ENCODE measurements at places on chromosomes 5 and 9.

DNA sequence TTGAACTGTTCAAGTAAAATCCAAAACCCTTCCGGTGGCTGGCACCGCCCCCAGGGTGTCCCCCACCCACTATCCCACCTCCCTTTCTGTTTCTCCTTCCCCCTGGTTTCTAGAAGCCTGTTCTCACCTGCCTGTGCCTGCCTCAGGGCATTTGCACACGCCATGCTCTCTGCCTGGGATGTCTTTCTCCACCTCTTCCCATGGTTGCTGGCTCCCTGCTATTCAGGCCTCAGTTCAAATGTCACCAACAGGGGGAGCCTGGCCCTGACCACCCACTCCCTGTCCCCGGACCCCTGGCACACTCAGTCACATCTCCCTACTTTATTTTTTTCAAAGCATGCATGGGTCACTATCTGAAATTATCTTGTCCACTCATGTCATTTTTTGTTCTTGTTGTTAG is 39.9 kb upstream of the EEIG1 start:
- DNase-seq: no peak

DNA sequence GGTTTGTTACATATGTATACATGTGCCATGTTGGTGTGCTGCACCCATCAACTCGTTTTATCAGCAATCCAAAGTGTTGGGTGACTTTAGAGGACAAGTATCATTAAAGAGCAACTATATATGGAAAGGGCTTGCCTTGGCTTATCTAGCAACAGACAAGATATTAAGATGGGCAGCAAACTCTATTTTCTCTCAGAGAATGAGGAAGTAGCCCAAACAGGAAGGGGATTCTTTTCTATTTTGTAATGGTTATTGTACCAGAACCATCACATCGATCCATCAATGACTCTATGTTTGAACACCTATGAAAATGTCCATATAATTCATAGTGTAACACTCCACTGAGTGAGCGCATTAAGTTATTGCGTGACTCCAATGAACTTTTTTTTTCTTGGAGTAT is 260.1 kb upstream of the SLC24A2 start:
- no peak for DNase-seq

DNA sequence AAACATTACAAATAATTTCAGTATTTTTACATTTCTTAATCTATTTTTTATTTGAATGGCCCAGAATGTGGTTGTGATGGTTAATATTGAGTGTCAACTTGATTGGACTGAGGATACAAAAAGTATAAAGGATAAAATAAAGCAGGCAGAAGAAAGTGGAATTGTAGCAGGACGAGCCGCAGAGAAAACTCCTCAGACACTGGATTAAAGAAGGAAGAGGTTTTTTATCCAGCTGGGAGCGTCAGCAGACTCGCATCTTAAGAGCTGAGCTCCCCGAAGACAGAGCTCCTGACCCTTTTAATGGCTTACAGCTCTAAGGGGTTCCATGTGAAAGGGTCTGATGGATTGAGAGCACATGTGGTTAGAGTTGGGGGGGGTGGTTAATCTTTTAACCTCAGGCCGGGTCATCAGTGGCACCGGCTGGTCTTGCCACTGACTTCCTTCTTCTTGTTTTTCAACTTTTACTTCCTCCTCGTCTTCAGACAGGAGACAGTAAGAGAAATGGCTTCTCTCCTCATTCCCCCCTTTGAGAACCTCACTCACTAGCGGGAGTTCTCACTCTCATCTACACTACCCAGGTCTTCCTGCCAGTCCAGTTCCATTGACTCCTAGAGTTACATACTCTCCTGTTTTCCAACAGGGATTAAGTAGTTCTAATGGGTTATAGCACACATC is 80.0 kb downstream of the TMEM161B start:
- DNase-seq: no peak

- DNase-seq: no peak
These were observed 145.3 kb upstream of the ADCY2 start for GRCh38 chr5:7250611-7251010.

DNA sequence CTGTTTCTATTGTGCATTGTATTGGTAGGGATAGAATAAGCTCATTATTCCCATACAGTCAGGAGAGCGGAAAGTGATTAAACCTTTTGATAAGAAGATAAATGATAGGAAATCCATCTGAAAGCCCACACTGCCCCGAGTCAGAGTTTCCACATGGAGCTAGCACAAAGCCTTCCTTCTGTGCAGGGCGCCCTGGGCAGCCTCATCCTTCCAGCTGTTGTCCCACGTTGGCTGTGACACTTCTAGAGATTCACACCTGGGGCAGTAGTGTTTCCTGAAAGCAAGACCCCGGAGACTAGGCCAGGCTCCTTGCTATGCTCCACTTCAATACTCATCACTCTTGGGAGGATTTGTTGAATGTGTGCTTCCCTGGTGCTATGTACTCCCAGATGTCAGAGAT is 172.4 kb downstream of the SEMA6A start:
- DNase-seq: no peak

GRCh38 chr5:58776559-58776958 is 193.7 kb downstream of the RAB3C start:
- DNase-seq: no peak

- DNase-seq: no peak
These were observed 220.1 kb upstream of the MSX2 start for GRCh38 chr5:174504266-174504726.

DNA sequence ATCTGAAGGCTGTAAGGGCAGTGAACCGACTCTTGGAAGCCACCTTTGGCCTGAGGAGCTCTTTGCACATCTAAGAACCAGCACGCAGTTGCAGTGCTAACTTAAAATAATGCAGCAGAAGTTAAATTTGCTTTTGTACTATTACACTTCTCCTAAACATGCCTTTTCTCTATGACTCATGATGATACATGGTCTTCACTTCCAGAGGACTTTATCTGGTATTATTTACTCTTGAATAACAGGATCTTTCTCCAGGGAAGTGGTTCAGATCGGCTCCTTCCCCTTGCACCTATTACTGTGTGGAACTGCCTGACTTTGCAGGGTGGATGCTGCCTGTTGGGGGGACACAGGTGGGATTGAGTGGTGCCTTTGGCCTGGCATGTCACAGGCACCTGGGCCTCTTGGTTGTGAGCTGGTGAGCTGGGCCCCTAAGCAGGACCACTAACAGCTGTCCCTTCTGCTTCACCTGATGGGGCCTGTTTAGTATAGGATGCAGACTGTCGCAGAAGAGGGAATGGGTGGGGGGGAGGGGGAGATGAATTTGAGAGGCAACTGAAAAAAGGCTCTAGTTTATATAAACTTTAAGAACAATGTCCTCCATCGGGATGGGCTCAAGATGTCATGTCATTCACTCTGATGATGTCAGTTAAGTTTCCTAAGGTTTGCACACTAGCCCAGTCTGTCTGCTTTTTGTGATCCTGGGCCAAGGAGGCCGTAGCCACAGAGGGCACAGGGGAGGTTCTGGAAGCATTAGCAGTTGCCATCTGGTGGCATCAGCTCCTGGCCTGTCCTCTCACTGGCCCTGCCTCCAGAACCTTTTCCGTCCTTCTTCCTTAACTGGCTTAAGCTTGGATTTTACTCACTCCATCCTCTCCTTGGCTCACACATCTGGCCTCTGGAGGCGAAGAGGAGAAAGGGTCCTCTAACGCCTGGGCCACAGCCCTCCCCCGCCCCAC is 33.9 kb upstream of the GABBR2 start:
- DNase-seq: no peak

GRCh38 chr9:33161011-33161588 is 6.0 kb downstream of the B4GALT1 start:
- DNase-seq: no peak

DNA sequence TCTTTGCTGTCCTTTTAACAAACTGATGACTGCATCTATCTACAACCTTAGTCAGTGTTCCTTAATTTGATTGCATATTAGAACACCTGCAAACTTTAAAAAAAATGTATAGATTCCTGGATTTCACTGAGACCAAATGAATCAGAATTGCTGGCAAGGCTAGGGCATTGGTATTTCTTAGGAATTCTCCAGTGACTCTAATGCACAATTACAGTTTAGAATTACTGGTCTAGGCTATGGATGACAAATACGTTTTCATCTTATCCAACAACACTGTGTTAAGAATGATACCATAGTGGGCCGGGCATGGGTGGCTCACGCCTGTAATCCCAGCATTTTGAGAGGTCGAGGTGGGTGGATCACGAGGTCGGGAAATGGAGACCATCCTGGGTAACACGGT is 545.9 kb upstream of the RIOK2 start:
- DNase-seq: no peak

DNA sequence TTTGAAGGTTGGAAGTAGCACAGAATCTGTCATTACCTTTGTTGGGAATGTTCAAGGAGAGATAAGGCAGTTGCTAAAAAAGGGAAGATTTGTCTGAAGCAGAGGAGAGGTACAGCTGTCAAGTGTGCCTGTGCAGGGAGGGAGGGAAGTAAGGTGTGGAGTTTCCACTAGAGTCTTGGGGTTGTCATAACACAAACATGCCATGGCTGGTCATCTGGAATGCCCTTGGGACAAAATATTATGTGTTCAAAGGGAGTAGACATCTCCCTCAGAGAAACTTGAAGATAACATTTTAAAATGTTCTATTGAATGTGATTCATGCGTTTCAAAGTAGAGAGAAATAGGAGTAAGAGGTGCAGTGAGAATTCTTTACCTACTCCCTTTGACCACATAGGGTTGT is 95.0 kb downstream of the MUSK start:
- no peak for DNase-seq

GRCh38 chr9:100466171-100466828 is 6.6 kb upstream of the TMEFF1 start:
- no peak for DNase-seq

- no peak for DNase-seq
These were observed 596.9 kb upstream of the CDH6 start for GRCh38 chr5:30596495-30597064.

DNA sequence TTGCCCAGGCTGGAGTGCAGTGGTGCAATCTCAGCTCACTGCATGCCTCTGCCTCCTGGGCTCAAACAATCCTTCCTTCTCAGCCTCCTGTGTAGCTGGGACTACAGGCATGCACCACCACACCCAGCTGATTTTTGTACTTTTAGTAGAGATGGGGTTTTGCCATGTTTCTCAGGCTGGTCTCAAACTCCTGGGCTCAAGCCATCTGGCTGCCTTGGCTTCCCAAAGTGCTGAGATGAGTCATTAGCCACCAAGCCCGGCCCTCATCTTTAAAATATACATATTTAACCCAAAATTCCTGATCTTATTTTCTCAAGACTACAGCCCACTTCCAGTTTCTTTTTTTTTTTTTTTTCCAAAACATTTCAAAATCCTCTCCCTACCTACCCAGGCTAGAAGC is 31.7 kb upstream of the MINAR2 start:
- DNase-seq: no peak

DNA sequence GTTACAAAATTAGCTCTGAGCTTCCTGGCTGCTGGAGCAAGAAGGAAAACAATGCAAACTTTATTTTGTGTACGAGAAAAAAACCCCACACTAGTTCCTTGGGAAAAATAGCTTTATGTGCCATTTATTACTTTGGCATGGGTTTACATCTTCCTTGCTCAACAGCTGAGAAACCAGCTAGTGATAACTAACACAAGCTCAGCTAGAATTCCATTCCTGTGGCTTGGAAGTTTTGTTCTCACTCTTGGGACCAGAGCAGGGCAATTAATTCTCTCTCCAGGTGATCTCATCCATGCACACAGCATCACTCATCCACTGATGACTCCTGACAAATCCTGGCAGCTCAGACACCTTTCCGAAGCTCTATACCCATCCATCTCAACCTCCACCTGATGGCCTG is 104.1 kb downstream of the CRB2 start:
- no peak for DNase-seq

DNA sequence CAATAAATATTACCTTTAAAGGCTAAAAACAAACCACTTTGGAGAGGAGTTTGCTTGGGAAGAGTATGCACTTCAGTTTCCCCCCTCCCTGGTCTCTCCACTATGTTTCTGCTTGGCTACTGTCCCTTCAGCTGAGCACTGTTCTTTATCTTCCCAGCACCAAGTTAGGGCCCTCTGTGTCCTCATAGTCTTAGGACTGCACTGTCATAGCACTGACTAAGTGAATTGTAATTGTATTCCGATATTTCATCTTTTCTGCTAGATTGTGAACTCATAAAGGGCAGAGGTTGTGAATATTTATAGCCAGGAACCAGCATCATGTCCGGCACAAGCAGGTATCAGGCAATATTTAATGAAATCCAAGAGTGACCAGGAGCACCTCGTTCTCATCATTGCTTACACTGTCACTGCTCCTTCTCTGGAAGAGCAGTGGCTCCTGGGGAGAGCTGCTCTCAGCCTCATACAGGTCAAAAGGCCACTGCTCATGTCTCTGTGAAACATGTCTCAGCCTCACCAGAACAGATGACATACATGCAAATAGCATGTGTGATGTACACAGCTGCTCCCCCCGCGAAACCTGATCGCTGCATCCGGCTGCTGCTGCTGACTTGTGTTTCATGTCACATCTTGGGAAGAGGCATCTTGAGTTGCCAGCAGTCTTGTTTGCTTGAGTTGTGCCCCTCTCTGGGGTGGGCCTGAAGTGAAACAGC is 279.7 kb upstream of the MSX2 start:
- DNase-seq: no peak

- no peak for DNase-seq
These were observed 10.1 kb downstream of the PLIN2 start for GRCh38 chr9:19117039-19117716.

DNA sequence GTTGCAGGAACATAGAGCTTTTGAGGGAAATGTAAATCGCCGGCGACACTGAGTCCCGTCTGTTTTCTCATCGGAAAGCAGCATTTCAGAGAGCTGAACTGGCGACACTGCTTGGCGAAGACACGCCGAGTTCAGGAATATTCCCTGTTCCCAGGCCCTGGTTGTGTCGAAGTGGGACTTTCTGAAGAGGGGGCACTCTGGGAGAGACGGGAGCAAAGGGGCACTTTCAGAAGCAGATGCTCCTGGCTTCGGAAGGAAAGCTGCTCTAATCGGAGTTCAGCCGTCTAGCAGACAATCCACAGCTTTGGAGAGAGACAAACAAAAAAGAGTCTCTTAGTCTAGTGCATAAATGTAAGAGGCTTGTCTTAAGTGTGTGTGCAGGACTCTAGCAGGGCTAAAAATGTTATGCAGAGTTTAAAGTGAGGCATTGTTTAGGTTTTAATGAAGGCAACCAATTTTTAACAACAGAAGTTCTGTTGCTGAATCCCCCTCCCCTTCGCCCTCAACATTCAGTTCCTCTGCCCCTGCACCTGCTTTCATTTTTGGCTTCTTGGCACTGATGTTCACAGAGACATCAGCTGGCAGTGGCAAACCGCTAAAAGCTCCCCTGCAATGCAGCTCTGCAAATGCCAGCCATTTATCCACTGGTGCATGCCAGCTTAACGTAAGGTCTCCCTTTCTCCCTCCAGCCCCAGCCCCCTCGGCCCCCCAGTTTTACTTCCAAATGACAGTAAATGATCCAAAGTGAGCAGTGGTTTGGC is 289.5 kb upstream of the MPDZ start:
- DNase-seq: no peak

- no peak for DNase-seq
These were observed 108.6 kb upstream of the TMEM161B start for GRCh38 chr5:88377240-88377639.

DNA sequence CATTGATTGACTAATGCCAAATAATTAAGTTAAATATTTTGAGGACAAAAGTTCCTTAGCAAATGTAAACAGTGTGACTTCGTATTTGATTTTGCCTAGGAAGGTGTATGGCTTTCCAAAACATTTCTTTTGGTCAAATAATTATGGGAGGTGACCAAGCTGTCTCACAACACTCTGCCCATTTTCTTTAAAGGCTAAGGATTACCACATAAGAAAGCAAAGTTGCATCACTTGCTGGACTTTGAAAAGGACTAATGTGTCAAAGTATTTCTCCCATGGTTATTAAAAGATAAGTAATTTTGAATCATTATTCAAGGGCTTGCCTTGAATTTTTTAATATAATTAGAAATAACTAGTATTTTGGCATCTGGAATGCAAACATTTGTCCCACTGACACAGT is 74.7 kb downstream of the HAPLN1 start:
- DNase-seq: no peak

GRCh38 chr5:87300176-87300575 is 32.5 kb downstream of the RASA1 start:
- no peak for DNase-seq
